ENCODE measurements at places on chromosomes 12 and 14.

DNA sequence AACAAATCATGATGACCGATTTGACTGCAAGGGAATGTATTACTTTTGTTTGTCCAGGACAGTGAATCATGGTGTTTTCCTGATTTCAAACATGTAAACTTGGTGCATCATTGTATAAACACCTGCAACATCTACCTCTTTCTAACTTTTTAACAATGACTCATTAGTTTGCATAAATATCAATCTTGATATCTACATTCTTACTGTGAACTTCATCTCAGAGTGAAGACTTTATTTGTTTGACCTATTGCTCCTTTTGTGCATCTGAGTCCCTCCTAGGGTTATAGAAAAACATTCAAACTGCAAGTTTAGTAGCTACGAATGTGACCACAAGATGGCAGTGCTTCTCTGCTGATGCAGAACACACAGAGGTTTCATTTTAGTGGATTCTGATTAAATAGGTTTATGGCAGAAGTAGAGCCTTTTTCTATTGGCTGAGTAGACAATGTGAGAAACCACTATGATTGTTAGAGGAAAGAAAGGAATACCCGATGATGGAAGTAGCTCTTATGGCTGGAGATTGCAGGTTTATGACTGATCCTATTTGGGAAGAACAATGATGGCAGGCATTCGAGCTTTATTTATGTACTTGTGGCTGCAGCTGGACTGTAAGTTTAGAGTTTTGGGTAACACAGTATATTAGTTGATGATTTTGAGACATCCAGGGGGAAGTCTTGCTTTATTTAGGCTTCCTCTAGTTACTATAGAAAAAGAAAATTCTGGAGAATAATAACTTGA lies 244.2 kb upstream of the OR4E1 start:
- peak; percentile 24 for DNase-seq

- DNase-seq, result no peak
Measured at GRCh38 chr14:106842687-106843086, 1316.3 kb downstream of the TMEM121 start.

GRCh38 chr14:72024043-72024407 lies 91.8 kb downstream of the RGS6 start:
- DNase-seq, result no peak

- no peak for DNase-seq
Measured at GRCh38 chr12:11840366-11840765, 190.9 kb downstream of the ETV6 start.

- no peak for DNase-seq
Measured at GRCh38 chr12:75439930-75440329, 40.6 kb upstream of the GLIPR1 start.

- DNase-seq, result no peak
Measured at GRCh38 chr14:60642270-60643140, 6.8 kb downstream of the SIX1 start.

DNA sequence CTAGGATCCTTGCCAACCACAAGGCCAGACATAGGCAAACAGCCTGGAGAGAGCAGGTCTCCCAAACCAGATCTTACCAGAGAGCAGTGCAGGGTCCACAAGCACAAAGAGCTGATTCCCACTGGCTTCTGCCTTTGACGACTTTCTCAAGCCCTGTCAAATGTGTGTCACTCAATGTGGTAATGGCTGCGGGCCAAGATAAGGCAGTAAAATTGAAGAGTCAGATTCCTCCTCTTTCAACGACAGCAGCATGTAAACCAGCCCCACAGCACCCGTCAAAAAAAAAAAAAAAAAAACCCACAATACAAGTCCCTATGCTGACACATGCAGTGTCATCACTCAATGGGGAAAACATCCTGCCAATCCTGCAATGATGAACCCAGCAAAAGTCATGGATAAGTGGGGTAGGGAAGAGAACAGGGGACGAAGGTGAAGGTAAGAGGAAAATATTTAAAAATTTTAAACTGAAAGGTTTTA lies at the start of gene STON2:
STON2 (minus strand) TSS at position 123 of the 477 bp plus-strand sequence. CDS start 1,942 bp downstream, outside the sequence.
- DNase-seq, result peak; percentile 59

GRCh38 chr12:14948672-14949071 lies 10.3 kb upstream of the ERP27 start:
- peak; percentile 82 for DNase-seq

DNA sequence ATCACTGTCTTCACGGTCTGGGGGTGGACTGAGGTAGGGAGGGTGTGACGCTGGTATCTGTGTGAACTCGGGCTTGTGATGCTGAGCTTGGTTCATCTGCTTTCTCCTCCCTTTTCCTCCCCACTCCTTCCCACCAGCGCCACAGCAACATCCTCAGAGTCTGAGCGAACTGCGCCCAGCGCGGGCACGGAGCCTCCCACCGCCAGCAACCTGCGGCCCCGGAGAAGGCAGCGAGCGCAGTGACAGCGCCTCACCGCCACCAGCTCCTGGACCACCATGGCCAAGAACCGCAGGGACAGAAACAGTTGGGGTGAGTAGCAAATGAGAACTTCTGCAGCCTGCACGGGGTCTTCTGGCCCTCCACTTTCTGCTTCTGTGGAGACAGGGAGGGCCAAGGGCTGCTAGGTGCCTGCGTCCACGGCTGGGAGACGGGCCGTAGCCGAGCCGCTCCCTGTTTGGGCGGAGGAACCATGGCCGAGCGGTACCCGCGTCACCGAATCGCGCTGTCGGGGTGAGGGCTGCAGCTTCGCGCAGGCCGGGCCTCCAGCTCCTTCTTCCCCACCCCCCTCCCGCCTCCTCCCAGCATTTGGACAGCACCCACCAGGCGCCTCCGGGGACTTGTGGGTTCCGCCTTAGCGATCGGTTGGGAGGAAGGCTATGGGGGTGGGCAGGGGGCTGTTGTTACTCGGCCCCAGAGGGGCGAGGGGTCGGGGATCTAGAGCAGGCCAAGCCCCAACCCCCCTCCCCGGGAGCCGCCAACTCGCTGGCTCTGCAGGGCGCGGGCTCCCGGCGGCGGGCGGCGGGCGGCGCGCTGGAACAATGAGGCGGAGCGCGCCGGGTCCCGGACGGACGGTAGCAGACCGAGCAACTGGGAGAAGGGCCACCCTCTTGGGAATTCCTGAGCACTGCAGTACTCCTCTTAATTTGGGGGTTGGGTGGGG lies at the start of gene ATL1:
ATL1 (plus strand) TSS at position 156 of the 941 bp plus-strand sequence; CDS start at position 277, 121 bp downstream.
- peak; percentile 75 for DNase-seq

- DNase-seq, result peak; percentile 85
Measured at GRCh38 chr14:95527387-95528002, 7.4 kb upstream of the GLRX5 start.

DNA sequence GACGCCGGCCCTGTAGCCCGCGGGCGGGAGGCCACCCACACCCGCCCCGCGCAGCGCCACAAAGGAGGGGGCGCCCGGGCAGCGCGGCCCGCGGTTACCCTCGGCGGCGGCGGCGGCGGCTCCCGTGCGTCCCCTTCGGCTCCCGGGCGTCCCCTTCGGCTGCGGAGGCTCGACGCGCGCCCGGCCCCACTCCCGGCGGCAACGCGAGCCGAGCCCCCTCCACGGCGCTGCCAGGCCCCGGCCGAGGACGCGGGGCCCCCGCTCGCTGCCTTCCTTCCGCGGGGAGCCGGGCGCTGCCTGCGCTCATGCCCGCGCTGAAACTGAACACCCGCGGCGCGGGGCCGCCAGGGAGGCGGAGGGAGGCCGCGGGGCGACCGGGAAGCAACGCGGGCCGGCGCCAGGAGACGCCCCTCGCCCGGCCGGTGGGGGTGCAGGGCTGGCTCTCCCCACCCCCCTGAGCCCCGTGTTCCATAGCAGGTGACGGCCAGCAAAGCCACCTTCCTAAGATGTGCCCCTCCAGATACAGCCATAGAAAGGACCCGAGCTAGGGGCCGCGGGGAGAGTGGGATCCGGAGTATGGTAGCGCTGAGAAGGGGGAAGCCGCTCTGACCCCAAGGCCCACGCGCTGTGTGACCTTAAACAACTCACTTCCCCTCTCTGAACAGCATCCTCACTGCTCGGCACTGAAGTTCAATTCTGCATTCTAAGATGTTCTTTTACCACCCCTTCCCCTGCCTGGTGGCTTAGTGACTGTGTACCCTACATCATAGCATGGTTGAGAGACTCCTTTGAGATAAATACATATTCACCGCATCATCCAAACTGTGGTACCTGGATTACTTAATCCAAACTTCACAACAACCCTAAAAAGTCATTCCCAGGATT lies 42.8 kb downstream of the KDM2B start:
- peak; percentile 19 for DNase-seq

DNA sequence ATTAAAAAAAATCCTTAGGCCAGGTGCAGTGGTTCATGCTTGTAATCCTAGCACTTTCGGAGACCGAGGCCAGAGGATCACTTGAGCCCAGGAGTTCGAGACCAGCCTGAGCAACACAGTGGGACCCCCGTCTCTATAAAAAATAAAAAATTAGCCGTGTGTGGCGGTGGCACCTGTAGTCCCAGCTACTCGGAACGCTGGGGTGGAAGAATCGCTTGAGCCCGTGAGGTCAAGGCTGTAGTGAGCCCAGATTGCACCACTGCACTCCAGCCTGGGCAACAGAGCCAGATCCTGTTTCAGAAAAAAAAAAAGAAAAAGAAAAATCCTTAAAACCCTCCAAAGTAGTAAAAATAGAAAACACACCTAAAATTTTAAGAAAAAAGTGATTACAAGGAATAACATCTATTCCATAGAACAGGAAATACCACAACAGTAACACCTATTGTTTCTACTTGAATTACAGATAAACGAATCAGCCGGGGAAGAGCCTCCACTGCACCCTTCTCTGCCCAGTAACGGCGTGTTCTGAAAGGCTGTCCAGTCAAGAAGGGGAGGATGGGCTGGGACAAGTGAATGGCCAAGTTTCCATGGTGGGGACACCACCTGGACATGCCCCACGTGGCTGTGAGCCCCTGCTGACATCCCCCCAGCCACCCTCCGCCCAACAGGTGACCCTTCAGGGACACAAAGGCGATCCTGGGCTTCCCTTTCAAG lies 17.8 kb downstream of the POLE start:
- DNase-seq, result no peak

DNA sequence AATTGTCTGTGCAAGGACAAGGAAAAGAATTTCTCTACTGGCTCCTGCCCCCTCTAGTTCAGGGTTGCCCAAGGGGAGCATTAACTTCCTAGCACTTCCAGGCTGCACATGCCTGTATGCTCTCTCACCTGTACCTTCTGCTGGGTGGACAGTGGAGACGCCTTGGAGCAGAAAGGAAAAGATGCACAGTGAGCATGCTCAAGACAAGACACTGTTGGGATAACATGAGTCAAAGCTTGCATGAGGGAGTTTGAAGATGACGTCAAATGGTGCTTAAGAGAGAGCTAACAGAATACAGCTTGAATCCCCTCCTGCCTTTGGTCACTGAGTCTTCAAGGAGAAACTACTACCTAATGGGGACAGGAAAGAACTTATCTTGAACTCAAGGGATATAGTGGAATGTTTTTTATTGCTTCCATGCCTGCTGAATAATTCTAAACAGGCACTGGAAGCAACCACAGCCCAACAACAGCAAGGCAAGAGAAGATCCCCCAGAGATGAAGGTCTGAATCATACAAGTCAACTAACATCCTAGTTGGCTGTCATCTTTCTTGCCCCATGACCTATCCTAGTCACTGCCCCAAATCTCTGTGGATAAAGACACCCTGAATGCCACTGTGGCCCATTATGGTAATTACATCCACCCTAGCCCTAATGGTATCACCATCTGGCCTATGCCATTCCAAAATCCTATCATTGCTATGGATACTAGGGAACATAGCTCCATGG lies 23.5 kb downstream of the RPS6KA5 start:
- DNase-seq, result no peak

DNA sequence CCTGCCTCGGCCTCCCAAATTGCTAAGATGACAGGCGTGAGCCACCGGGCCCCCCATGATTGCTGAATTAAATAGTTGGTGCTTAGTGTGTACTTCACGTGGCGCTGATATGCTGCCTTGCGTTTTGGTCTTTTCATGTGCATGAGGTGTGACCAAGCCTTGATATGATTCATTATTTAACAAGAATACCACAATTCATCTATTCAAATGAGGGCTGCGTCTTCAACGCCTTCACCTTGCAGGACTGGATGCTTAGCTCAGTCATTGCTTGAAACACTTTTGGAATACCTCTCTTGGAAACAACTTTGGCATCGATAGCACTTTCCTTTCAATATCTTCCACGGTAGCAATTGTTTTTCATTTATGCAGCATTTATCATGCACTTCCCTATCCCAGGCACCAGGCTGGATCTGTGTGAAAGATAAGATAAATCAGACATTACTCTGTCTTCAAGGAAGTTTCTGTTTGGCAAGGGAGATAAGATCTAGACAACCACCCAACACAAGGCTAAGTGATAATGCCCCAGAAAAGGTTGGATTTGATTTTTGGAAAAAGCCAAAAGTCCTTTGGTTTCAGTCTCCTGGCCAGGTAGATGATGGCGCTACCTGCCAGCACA lies 1.3 kb upstream of the TEAD4 start:
- no peak for DNase-seq

- DNase-seq, result peak; percentile 45
Measured at GRCh38 chr12:71426300-71427047, 13.1 kb upstream of the LGR5 start.

GRCh38 chr12:65500091-65500900 lies 221.8 kb downstream of the MSRB3 start:
- peak; percentile 24 for DNase-seq

DNA sequence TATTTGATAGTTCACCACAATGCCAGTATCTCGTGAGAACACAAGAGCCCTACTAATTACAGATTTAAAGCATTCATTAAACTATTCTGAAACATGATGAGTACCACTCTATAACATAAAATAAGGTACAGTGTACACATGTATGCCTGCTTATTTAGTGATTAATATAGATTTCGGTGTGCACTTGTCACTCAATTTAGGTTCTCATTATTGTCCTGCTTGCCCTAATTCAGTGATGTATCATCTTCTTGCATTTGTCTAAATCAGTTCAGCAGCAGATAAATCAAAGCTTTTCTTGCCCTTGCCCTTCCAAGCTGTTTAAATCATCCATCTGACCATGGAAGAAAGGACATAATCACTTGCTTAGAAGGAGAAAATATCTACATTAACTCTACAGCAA lies 359.7 kb downstream of the GXYLT1 start:
- DNase-seq, result no peak

DNA sequence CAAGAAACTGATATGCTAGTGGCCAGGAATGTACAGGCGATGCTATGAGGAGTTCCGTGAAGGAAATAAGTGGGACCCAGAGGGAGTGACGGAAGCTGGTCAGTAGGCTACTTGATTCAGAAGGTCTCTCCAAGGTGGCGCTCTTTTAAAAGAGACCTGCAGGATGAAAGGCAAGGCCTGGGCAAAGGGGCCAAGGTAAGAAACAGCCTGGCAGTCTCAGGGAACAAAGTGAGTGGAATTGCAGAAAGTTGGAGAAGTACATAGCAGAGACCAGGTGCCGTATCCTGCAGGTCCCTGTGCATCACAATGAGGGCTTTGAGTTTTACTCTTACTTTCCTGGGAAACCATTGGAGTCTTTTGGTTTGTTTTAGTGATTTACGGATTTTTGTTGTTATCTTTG lies 905.6 kb downstream of the BCL11B start:
- no peak for DNase-seq

- DNase-seq, result peak; percentile 7
Measured at GRCh38 chr14:23605931-23606585, 27.5 kb upstream of the JPH4 start.

GRCh38 chr12:108146035-108146893 lies 17.2 kb downstream of the WSCD2 start:
- no peak for DNase-seq
